ENCODE measurements at places on chromosomes 1 and 21.

- peak; percentile 38 for DNase-seq
Observed at GRCh38 chr1:173474097-173474779, 2.9 kb upstream of the PRDX6 start.

- DNase-seq = no peak
Observed at GRCh38 chr21:38999161-38999560, 184.1 kb downstream of the PSMG1 start.

DNA sequence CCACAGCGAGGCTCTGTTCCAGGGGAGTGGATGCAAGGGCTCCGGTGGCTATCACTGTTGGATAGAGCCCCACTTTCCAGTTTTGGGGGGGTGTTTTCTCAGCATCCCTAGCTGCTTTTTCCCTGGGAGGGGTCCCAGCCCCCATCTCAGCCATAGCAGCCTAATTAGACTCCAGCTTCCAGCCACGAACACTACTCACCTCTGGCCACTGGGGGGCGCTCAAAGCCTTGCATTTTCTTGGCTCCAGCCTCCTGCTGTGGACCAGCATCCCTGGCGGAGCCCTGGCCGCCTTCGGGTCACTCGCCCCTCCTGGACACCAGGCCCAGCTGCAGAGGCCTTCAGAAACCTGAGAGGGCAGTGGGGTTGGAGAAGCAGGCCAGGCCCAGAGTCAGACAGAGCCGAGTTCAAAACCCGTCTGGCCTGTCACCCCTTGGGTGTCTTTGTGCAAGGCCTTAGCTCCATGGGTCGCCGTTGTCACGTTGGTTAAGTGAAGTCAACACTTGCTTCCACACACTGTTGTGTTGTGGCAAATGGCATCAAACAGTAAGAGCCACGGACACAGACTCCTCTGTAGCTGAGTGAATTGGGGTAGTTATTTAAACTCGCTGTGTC lies 93.5 kb upstream of the ACTL8 start:
- DNase-seq = peak; percentile 50

DNA sequence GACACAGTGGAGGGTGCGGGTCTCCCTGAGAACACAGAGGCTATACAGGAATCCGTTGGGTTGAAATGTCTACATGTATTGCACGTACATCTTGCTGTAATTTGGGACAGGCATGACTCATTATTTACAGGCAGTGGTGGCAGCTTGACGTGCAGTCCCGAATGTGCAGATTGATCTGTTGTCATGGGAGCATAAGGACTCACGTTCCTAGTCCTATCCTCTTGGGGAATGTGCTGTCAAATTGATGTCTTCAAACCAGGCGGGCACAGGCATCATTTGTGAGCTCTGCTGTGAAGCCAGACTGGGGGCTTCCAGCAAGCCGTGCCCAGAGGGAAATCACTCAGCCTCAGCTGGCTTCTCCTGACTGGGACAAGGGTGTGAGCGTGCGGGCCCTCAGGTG lies 40.5 kb downstream of the S100B start:
- DNase-seq = no peak

- DNase-seq = no peak
Observed at GRCh38 chr21:45949928-45950739, 31.4 kb upstream of the COL6A1 start.

DNA sequence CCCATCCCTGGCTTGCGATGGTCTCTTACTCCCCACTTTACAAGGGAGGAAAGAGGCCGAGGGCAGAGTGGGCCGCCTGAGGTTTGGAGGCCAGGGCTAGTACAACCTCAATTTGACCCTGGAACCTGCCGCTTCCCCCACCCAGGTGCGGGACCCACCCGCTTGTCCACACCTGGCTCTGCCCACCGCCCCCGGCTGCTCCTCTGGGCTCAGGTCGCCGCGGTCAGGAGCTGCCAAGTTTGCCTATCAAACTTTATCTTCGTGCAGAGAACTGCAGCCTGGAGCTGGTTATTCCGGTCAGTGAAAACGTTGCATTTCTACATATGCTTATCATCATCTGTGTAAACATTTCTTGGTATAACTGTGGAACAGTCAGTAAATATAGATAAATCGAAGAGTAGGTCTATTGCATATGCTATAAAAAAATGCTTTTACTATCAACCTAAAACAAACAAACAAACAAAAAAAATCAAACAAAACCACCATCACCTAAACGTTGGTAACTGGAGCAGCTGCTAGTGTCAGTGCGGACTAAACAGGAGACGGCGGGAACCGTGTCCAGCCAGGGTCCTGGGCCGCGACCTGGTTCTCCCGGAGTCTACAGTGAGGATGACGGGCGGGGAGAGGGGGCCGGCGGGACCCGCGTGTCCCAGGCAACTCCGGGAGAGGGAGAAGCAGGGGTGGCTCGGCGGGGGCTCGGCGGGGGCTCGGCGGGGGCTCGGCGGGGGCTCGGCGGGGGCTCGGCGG lies 906 bp upstream of the ADARB1 start:
- DNase-seq = peak; percentile 39

- peak; percentile 52 for DNase-seq
Observed at GRCh38 chr1:22711591-22712501, 1.2 kb downstream of the EPHB2 start.

GRCh38 chr21:31558189-31558961 lies 101.1 kb upstream of the SOD1 start:
- peak; percentile 26 for DNase-seq

DNA sequence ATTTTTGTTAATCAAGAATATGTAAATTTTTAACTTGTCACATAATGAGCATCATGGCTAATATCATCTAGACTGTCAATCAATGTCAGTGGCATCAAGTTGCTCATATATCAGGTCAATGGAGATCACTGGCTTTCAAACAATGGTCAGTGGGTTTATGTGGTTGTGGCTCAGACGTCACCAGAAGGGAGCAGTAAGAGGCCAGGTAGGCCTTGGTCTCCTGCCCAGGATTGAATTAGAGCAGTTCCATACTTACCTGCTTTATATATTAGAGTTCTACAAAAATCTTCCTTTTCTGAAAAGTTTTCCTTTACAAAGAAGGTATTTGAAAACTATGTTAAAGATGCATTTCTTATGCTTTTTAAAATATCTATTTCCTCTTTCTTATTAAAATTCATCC lies 206.3 kb upstream of the B3GALT2 start:
- DNase-seq = no peak

DNA sequence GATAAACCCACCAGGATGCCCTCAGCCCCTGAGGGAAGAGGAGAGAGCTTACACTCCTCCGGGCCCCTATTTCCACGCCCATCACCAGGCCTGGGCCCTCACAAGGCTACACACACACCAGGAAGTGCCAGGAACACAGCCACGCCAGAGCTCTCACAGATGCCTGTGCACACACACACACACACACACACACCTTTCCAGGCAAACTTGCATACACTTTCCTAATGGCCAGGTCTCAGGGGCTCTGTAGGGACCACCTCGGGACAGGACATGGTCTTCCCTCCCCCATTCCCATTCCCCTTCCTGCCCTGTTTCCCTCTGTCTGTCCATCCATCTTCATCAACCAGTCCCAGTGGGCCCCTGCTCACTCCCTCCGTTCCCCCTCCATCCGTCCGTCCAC lies 9.7 kb upstream of the EPHA2 start:
- DNase-seq = no peak

GRCh38 chr1:164969253-164969652 lies 387.3 kb downstream of the LMX1A start:
- no peak for DNase-seq

DNA sequence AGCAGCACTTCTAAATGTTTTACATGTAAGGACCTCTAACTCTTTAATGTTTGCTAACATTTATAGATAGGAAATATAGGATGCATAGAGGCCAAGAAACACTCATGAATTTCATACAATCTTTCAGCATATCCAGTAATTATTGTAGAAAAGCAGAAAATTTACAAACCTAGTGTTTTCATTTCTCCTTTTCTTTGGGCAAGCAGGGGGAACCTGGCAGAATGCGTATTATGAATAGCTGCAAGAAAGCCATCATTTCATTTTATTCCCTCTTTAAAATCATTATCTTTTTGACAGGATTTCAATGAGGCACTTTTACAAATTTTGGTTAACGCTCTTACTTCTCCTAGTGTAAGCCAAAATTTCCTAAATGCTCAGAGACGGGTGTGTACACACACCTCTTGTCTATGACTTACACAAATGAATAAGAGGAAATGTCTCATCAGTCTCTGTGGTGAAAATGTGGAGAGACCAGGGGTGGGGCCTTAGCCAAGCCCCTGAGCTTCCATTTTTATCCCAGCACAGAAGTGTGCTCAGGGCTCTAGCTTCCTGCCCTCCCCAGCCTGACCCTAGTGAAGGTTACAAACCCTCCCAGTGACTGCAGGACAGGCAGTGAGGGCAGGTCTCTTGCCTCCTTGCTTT lies 91.6 kb downstream of the LRRC8C start:
- DNase-seq = peak; percentile 56

DNA sequence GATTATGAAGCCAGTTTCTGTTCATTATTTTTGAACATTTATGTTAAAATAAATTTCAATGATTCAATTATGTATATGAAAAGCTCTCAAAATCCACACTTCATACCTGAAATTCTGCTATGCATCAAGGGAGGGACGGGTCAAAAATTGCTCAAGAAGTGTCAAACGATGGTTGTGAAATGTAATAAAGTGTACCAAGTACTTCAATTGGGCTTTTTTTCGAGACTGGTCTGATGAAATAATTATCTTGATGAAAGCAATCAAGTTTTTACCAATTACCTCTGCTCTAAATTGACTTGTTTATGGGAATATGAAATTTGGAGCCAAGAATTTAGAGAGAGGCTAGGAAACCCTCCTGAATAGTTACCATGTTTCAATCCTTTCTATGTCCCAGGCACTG lies 7.9 kb downstream of the OSCP1 start:
- no peak for DNase-seq

DNA sequence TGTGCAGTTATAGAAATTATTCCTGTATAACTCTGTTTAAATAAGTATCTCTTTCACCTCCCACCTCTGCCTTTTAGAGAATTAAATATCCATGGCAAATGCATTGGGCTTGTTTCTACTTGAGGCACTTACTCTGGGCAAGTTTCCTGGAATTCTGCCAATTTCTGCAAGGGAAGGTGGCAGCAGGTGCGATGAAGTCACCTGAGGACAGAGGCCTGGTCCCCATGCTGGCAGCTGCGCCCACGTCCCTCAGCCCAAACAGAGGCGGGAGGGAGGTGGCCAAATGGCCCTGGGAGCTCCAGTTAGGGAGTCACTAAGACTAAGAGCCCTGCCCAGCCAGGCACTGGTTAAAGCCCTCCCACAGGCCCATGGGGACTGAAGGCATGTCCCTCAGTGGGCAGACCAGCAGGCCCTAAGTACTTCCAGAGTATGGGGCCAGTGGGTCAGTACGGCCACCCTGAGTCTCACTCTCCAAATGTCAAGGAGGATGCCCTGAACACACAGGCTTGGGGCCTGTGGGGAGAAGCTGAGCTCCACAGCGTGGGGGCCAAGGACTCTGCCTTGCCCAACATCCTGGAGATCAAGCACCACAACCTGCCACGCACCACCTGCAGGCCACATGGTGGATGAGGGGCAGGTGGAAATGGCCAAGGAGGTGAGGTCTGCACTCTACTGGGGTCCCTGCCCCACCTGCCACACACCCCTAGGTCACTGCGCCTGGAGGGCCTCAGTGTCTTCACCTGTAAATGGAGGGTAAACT lies 19.4 kb downstream of the ACOT7 start:
- no peak for DNase-seq

DNA sequence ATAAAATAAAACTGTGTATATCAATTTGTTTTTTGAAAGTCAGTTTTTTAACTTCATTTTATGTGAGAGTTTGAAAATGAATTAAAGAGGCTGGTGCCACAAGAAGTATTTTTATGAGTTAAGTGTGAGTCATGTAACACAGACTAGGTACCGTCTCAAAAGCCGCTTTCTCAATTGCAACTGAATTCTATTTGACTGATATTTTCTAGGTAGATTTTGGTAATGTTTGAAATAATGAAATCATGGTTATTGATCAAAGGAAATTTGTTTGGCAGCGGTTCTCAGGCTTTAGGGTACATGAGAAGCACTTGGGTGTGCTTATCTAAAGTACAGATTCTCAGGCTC lies 4.6 kb downstream of the SNX27 start:
- peak; percentile 54 for DNase-seq

DNA sequence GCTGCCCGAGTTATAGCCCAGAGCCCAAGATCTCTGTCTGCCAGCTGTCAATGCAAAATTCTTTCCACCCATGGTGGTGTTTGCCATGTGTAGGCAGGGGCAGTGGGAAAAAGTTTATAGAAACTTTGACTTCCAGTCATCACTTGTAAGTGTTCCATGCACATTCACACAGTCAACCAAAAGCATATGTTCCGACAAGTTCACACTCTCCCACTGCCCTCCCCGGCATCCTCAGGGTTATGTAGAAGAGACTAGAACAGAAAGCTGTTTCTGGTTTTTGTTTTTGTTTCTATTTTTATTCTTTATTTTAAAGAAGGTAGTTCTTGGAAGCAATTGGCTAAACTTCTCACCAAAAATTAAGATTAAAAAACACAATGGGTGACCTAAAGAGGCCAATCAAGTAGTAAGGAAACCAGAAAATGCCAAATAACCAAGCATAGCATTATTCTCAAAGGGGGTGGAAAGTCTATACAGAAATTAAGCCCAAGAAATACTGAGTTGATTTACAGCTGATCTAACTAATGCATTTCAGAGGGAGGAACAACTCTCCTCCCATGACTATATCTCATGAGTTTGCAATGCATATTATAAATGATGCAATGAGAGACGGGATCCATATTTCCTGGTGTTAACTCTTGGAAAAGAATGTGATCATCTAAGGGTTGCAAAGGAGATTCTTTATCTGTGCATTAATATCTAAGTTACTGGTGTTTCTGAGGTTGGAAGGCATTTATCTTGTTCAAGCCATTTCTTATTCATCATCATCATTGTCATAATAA lies 91.5 kb upstream of the ETS2 start:
- no peak for DNase-seq

Data from iris pigment epithelial cell (primary cell).